ENCODE measurements at places on chromosomes 2 and 18.

GRCh38 chr2:143251681-143252080 lies 122.5 kb downstream of the ARHGAP15 start:
- DNase-seq: no peak

DNA sequence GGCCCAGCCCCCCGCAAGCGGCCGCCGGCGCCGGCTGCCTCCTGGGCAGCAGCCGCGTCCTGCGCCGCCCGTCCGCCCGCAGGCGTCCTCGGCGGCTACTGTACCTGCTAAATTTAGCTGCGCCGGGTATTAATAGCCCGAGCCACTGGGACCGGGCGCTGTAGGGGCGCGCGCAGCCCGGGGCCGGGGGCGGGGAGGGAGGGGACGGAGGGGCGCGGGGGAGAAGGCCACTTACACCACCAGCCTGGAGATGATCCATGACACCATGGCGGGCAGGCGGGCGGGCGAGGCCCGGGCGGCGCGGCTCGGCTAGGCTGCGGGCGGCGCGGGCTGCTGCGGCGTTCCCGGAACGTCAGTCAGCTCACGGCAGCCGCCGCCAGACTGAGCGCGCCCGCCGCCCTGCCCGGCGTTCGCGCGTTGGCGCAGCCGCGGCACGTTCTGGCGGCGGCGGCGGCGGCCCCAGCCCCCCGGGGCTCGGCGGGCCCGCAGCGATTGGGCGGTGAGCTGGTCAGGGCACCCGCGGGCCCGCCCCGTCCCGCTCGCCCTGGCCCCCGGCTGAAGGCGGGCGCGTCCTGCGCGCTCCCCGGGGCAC lies at the start of gene REEP1:
TSS of gene REEP1 (minus strand) at position 383 of the 592 bp plus-strand sequence. CDS start at position 267, 116 bp downstream.
- no peak for DNase-seq

- peak; percentile 26 for DNase-seq
These were observed 5.1 kb upstream of the PTPRM start for GRCh38 chr18:7561909-7562460.

- no peak for DNase-seq
These were observed 13.8 kb downstream of the NBAS start for GRCh38 chr2:15547115-15547876.

DNA sequence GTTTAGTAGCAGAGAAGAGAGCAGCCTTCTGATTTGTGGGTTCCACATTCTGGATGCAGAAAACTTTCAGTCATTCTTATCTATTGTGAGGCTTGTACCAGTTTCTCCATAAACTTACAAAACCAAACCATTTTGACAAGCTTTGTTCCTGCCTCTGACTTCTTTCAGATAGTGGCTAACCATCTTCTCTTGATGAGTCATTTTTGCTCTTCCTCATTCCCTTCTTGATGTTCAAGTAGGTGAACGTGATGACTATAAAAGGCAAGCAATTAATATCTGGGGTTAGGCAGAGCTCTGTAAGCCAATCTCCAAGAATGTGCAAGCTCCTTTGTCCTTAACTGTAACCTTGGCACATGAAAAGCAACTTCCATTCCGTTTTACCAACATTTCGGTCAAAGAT lies 2083.1 kb upstream of the PIK3C3 start:
- DNase-seq: no peak
